ENCODE measurements at places on chromosomes 11 and 22. TPM values are rescaled to one million over a fixed set of nuclear protein-coding genes. Genes with fewer than 3 reads are reported as not detected.
A peak's percentile ranks its signal among the peaks of the same experiment; 100 is the strongest.

Gene OR9Q2
- not detected for total RNA-seq

DNA sequence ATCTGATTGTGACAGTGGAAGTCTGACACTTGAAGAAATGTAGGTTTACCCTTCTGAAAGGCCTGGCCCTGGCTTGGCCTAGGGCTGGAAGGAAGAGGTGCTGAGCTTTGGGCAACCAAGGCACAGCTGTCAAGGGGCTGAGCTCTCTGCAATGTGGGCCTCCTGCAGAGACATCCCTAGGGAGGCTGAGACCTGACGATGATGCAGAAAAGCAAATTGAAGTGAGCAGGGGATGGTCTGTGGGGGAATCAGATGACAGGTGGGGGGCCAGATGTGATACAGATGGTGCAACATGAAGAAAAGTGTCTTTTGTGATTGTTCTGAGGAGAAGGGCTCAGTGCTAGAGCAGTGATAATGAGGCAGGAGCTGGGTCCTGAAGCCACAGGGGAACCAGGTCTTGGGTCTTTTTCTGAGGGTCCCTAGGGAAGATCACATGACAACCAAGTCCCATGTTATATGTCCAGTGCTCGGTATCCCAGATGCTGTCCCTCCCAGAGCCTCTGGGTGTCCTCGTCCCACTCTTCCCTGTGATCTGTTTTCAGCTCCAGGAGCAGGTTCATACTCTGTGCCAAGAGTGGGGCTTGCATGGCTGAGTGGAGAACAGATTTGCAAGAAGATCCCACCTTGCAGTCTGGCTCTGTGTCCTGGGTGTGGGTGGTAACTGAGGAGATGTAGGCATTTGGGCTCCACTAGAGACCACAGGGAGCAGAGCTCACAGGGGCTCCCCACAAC is 79.9 kb upstream of the VPREB1 start:
- DNase-seq, result no peak

Gene TUB
- 12.9 TPM for total RNA-seq

DNA sequence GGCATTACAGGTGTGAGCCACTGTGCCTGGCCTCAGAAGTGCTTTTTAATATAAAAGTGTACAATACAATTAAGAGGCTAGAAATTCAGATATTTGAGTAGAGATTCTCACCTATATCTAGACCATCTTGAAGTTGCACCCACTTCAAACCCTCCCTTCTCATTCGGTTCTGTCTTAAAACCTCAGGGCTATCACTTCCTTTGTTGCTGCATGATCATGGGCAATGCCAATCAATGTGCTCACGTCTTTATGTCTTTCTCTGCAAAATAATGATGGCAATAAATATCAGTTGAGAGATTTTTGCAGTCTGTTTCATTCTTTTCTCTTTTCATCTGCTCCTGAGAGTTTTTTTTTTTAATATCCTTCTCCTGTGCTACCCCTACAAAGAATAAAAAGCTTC is 9.3 kb upstream of the NUP160 start:
- DNase-seq, result no peak

GRCh38 chr22:38069372-38070249 is 12.4 kb downstream of the PICK1 start:
- DNase-seq, result no peak

DNA sequence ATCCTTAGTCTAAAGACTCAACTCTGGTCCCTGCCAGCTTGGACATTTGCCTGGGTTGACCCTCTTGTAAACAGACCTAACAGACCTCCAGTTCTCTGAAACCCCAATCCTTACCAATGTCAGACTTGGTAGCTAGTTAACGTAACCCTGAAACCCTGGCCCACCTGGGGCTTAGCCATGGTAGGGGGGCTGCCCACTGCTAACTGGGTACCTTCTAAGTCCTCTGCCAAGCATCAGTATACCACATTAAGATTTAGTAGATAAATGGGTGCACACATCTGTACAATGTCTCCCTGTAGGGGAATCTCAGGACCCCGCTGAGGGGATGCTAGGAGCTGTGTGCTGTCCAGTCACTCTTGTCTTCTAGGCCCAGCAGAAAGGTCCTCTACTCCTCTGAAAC is 29.9 kb upstream of the TH start:
- DNase-seq, result no peak

GRCh38 chr11:86790195-86790725 is 10.1 kb upstream of the PRSS23 start:
- DNase-seq, result no peak

Gene HPX
- total RNA-seq, result 2.8 TPM

Gene PELI3
- total RNA-seq, result 14.8 TPM

DNA sequence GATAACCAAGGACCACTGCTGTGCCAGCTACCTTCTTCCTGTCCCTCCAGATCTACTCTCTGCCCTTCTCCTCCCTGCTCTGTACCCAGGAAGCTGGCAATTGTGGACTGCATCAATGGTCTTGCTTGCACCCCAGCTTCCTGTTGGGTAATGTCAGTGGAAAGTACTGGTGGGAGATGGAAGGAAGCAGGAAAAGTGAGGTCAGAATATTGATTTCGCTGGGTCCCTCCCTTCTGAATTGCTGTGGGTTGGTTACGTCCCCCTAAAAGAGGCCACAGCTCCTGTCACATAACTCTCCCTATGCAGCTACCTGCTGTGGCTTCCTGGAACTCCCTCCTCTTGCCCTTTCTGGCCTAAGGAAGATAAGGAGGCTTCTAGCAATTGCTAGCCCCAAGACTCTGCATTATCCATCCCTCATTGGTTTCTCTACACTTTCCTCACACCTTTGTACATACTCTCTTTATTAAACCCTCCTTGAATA is 81.2 kb downstream of the RASSF10 start:
- DNase-seq, result no peak

DNA sequence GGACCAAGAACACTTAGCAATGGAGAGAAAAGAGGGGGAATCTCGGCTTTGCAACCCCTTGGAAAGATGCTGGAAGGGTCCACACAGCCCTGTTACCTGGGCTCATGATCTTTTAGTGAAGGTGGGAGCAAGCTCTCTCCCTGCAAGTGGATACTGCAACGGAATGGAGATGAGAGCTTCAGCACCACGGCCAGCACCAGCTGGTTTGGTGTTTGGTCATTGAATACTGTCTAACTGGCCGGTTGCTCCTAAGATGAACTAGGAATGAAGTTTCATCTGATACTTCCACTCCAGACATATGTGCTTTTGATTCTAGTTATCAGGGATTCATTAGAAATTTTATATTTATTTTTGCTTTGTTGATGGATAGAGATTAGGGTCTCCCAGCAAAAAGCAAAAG is 16.3 kb downstream of the HTR3A start:
- DNase-seq, result no peak

- no peak for DNase-seq
These were observed 15.1 kb downstream of the JHY start for GRCh38 chr11:122897606-122898210.

Gene BEST1
- 31.3 TPM for total RNA-seq

GRCh38 chr11:110513846-110514437 is 84.2 kb downstream of the FDX1 start:
- DNase-seq, result no peak

GRCh38 chr11:126122863-126123262 is 60.2 kb upstream of the CDON start:
- no peak for DNase-seq

GRCh38 chr22:35560824-35561223 is 20.2 kb downstream of the RASD2 start:
- no peak for DNase-seq

Gene RCN1
- total RNA-seq, result 92.3 TPM

Gene B3GAT1
- 23.3 TPM for total RNA-seq

- peak; percentile 59 for DNase-seq
These were observed 15.9 kb downstream of the IL17REL start for GRCh38 chr22:49996518-49997250.

Gene OR8B12
- total RNA-seq, result not detected

DNA sequence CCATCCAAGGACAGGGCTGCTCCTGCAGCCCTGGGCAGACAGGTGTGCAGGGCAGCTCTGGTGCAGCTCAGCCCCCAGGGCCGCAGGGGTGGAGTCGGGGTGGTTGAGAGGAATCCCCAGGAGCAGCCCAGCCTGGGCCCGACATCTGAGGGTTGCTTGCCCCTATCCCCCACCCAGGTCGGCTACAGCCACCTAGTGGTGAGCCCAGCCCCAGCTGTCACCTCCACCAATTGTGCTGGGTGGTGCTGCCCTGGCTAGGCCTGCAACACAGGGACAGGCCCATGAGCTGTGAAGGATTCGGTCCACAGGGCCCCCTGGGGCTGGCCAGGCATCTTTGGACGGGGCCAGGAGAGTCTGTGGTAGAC is 29.6 kb downstream of the RTN4R start:
- no peak for DNase-seq

Gene OR51A7
- not detected for total RNA-seq

Gene APOA5
- not detected for total RNA-seq

DNA sequence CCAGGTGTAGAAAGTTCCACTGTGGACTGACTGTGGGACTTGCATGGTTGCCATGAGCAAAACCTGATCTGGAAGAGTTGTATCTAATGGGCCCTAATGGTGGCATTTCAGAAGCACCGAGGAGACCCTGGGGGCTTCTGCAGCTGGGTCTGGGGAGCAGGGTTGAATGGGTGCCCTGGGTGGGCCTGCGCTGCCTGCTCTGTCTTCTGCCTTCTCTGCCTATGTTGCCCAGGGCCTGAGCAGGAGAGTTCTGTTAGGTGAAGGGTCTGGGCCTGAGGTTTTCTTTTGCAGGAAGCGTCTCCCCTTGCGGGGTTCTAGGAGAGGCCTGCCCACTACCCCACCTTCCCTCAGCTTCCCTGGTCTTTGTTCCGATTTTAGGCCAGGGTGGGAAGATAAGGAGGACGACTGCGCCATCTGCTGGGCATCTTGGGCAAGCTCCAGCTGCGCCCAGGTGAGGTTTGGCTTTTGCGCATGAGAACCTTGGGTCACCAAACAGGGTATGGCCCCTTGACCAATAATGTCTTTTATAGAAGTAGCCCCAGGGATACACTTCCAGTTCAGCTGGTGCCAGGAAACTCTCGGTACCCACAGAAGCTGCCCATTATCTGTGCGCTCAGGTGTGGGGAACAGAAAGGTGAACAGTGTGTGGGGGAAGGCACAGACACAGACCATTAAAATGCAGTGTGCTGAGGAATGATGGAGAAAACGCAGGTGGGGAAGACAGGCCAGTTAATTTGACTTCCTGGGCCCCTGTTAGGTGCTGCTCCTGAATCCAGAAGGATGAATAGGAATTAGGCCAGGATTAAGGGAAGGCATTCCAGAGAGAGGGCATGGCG is 23.2 kb downstream of the COMMD9 start:
- peak; percentile 75 for DNase-seq

- no peak for DNase-seq
These were observed 63.0 kb downstream of the ARHGAP8 start for GRCh38 chr22:44815099-44816070.

- no peak for DNase-seq
These were observed 7.3 kb downstream of the DDI1 start for GRCh38 chr11:104043678-104044239.

DNA sequence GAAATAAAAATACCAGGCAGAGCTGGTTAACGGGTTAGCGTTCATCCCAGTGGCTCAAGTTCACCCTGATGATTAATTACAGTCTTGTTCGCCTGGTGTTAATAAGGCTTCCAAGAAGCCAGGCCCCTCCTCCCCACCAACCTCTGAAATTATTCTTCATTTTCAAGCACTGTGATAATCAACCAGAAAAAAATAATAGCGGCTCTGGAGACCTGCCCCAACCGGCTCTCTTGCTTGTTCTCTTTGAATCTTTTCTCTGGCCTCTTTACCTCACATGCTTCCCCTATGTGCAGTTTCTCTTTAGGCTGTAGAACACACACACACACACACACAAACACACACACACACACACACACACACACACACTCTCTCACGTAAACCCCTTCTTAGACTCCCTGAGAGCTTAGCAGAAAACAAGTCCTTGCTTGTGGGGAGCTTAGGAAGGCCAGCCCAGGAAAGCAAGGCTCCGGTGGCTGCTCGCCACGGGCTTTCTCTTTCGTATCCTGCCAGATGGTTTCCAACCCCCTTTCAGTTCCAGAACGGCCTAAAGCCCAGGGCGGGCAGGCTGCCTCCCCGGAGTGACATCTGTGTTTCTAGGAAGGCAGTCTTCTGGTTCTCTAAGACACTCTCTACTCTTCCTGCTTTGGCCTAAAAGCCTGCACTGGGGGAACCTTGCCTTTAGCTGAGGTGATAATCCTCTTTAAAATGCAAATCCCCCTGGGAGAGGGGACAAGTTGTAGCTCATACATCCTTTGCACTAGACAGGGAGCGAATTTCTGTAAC is 106.4 kb upstream of the SESN3 start:
- peak; percentile 82 for DNase-seq

Gene CATSPER1
- total RNA-seq, result not detected

DNA sequence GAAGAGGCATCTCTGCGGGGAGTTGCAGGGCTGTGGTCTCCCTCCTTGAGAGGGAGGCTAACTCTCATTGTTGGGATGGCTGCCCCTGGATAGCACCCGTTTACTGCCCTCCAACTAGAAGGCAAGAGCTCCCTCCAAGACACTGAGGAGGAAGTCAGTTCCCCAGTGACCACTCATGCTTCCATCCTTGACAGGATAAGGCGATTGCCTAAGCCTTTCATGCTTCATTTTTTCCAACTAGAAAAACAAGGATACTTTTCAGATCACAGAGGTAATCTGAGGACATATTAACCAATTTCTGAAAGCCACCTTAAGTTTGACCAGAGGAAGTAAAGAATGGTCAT is 186.6 kb downstream of the MAML2 start:
- DNase-seq, result no peak

Gene UQCC3
- total RNA-seq, result 7.1 TPM

Gene TIGD3
- not detected for total RNA-seq

DNA sequence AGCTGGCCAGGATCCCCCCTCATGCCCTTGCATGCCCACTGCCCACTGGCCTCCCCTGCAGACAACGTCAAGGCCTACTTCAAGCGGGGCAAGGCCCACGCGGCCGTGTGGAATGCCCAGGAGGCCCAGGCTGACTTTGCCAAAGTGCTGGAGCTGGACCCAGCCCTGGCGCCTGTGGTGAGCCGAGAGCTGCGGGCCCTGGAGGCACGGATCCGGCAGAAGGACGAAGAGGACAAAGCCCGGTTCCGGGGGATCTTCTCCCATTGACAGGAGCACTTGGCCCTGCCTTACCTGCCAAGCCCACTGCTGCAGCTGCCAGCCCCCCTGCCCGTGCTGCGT is 7.9 kb downstream of the AIP start:
- no peak for DNase-seq

Gene OR5P2
- total RNA-seq, result not detected

Gene P2RX3
- not detected for total RNA-seq

GRCh38 chr11:57422669-57423068 is 4.3 kb downstream of the SLC43A3 start:
- DNase-seq, result no peak

Gene HEPHL1
- total RNA-seq, result not detected

- no peak for DNase-seq
These were observed 585 bp downstream of the NF2 start for GRCh38 chr22:29604076-29604360.

DNA sequence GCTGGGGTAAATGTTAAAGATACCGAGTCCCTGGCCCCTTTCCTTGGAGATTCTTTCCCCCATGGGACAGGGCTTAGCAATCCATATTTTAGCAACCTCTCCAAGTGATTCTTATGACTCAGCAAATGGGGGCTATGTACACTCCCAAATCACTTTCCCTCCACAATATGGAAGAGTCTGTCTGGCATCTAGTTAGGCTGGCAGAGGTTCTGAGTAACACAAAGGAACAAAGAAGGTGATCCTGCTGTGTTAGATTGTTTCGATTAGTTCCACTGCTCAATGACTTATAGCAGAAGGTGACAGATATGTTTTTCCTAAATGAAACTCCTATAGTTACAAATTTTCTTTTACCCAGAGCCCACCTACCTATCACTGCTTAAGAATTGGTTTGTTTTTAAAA is 154.0 kb upstream of the SYT13 start:
- DNase-seq, result no peak

GRCh38 chr11:131661132-131661531 is 290.7 kb downstream of the NTM start:
- no peak for DNase-seq

- no peak for DNase-seq
These were observed 80.9 kb upstream of the OR9Q1 start for GRCh38 chr11:57942808-57943207.
